ENCODE measurements at places on chromosomes 16 and 17. TPM values are rescaled to one million over a fixed set of nuclear protein-coding genes. Genes with fewer than 3 reads are reported as not detected.

The KRT24 gene
- not detected for total RNA-seq

The ZFPM1 gene
- 20.0 TPM for total RNA-seq

The TNS4 gene
- 23.5 TPM for total RNA-seq

DNA sequence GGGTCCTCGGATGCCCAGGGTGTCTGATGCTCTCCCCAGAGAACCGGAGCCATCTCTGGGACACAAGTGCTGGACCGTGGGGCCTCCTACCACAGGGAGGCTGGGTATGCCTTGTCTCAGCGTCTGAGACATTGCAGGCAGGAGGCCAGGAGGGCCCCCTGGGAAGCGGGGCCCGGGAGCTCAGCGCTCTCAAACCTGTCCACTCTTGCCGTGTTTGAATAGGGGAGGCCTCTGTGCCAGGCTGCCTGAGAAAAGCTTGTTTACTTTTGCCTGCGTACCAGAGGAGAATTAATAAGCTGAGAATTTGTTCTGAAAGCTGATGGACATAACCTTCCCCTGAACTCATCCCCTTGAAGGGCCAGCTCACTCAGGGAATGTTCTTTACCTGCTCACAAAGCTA lies 163.8 kb downstream of the NTN1 start:
- DNase-seq = no peak

DNA sequence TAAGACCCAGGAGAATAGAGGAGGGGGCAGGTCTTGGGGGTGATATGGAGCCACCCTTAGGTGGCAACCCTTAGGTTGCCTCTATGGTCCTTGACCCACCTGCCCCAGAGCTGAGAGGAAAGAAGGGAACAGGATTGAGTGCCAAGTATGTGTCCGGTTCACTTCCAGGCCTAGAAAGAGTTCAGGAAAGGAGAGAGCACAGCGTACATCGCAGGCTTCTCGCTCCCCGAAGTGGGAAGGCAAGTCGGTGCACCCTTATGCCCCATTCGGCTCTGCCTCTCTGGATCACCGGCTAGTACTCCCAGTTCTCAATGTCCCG lies 631 bp downstream of the SP6 start:
- DNase-seq = no peak

DNA sequence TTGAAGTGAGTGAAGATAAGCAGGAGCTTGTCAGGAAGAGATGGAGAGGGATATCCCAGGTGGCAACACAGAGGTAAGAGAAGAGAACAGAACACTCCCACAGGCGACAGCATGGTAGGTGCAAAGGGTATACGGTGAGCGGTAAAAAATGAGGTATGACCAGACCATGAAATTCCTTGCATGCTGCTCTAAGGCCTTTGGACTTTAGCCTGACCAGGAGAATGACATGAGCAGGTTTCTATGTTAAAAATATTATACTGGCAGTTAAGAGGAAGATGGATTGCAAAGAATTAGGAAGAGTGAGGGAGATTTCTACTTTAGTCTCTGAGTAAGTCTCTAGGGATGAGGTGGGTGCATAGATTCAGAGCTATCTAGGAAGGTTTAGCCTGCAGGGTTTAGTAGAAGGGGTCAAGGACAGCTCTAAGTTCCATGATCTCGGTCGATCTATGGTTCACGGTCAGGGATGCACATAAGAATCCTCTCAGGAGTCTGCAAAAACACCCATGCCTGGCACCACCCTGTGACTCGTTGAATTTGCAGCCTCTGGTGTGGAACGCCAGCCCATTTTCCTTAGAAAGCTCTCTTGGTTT lies 65.7 kb downstream of the HLF start:
- DNase-seq = no peak

DNA sequence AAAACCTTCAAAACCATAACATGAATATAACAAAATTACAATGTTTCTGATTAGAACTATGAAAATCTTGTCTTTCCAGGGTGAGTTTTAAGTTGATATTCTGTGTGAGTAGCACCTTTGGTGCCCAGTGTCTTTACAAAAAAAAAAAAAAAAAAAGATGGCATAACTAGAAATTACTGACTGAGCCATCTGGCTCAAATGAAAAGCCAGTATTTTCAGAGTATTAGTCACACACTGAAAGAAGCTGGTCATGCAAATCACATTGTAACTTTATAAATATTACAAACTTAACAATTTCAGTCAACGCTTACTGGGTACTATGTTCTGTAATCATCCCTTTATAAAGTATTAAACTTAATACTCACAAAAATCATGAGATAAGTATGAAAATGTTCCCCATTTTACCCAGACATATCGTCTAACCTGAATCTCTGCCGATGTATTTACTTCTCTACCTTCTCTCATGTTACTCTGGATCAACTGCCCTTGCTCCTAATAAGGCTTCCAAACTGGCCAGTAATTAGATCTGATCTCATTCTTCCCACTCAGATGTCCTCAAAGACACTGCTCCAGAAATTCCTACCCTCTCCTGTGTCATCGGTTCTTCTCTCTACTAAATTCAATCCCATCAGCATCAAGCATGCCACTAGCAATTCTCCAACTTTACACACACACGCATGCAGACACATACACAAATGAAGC lies 25.4 kb downstream of the UBE2G1 start:
- DNase-seq = no peak

Measured in PC-9 (cell line).